ENCODE measurements at places on chromosomes 13 and 19. TPM values are rescaled to one million over a fixed set of nuclear protein-coding genes. Genes with fewer than 3 reads are reported as not detected.

The AZU1 gene
- not detected for total RNA-seq

The RNF225 gene
- 0.68 TPM for total RNA-seq

The NAPSA gene
- 0.70 TPM for total RNA-seq

The PINLYP gene
- total RNA-seq, result 2.5 TPM

The KCNN1 gene
- total RNA-seq, result 0.41 TPM

The LILRB1 gene
- total RNA-seq, result 0.10 TPM

The KLC3 gene
- not detected for total RNA-seq

The KLK11 gene
- total RNA-seq, result not detected

The RFX1 gene
- 8.2 TPM for total RNA-seq

The CYP2A6 gene
- total RNA-seq, result not detected

The CEACAM21 gene
- total RNA-seq, result 9.7 TPM

The SKA3 gene
- 2.3 TPM for total RNA-seq

The LMO7 gene
- total RNA-seq, result 58.0 TPM

The PTH2 gene
- not detected for total RNA-seq

The CARS2 gene
- total RNA-seq, result 33.1 TPM

The LRP3 gene
- total RNA-seq, result 30.0 TPM

The TMC4 gene
- not detected for total RNA-seq

The CEBPA gene
- total RNA-seq, result 0.10 TPM

The SLC6A16 gene
- total RNA-seq, result 2.3 TPM

The FFAR1 gene
- not detected for total RNA-seq

The DOCK6 gene
- total RNA-seq, result 188 TPM

The ZNF284 gene
- 1.5 TPM for total RNA-seq

The CPAMD8 gene
- total RNA-seq, result 4.4 TPM

The IZUMO2 gene
- total RNA-seq, result not detected

The ZNF536 gene
- not detected for total RNA-seq

The PLK5 gene
- not detected for total RNA-seq

The CTXN1 gene
- total RNA-seq, result 47.1 TPM

The SIGLEC6 gene
- not detected for total RNA-seq

The SPACA4 gene
- total RNA-seq, result not detected

The KCNJ14 gene
- 1.2 TPM for total RNA-seq

The SGCG gene
- not detected for total RNA-seq

The CBY2 gene
- not detected for total RNA-seq

The ZNF296 gene
- total RNA-seq, result 0.78 TPM

The ZNF578 gene
- total RNA-seq, result 3.5 TPM

The UNC13A gene
- total RNA-seq, result 0.70 TPM

The NANOS2 gene
- total RNA-seq, result not detected

The FCAR gene
- not detected for total RNA-seq

The RETN gene
- total RNA-seq, result not detected

The CRTC1 gene
- total RNA-seq, result 4.7 TPM

The TCF3 gene
- total RNA-seq, result 206 TPM

The PALM gene
- total RNA-seq, result 52.8 TPM

The APBA3 gene
- 25.8 TPM for total RNA-seq

Measured in glomerular endothelial cell (primary cell).